ENCODE measurements at places on chromosomes 2 and 18. TPM values are rescaled to one million over a fixed set of nuclear protein-coding genes. Genes with fewer than 3 reads are reported as not detected.

GRCh38 chr18:51622702-51623101 is 425.2 kb upstream of the MEX3C start:
- DNase-seq = no peak

DNA sequence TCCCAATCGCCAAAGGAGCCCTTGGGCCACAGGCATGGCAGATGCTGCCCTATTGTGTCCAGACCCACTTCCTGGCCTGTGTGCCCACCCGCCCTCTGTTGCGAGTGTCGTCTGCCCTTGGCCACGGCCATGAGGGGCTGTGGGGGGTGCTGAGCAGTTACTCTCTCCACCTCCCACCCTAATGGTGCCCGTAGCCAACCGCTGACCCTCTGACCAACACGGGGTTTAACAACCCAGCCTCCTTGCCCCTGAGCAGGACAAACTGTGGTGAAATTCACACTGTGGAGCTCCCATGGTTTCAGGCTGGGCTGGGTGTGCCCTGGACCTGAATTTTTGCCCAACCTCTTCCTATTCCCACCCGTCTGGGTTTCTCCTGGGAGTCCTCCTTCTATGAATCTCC is 145.7 kb upstream of the HDAC4 start:
- DNase-seq = no peak

DNA sequence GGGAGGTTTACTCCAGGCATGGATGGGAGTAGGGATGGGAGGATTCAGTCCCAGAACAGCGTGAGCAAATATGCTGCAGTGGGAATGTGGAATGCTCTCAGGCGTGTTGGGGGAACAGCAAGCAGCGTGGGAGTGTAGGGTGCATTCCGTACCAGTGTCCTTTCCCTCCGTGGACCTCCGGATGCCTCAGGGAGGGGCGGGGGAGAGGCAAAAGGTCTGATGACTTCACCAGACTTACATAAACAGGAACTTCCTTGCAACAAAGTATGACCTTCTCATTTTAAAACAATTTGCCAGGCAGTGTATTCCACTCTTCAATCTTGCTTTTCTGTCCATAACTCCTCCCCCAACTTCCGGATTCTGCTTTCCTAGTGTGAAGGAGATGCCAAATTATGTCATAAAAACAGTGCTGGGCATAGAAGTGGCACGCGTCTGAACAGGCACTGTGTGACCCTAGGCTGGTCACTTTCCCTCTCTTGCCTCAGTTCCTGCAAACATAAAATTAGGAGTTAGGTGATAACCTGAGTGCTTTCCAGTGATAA is 36.9 kb downstream of the RPL37A start:
- DNase-seq = no peak

The CYP1B1 gene
- 17.5 TPM for total RNA-seq

The RNF125 gene
- 0.72 TPM for total RNA-seq
